Fibroblast of pulmonary artery (primary cell): ENCODE measurements at places on chromosomes 3 and 15.
A peak's percentile ranks its signal among the peaks of the same experiment; 100 is the strongest.

- no peak for DNase-seq
These were observed 129.4 kb upstream of the SNTN start for GRCh38 chr3:63523100-63523499.

DNA sequence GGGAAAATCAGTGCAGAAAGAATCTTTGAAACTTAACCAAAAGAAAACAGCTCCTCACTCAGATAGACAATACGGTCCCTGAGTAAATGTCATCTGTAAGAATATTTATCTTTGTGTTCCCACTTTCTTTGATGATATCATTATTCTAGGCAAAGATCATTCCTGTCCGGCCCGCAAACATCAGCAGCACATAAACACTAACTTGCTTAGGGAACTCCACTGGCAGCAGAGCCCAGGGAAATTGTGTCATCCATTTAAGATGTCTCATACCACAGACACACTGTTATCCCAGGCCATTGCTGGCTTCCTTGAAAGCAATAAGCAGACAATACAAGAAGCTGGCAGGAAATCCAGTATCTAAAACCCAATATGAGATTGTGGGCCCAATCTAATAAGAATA lies 20.1 kb upstream of the CD96 start:
- peak; percentile 59 for DNase-seq

DNA sequence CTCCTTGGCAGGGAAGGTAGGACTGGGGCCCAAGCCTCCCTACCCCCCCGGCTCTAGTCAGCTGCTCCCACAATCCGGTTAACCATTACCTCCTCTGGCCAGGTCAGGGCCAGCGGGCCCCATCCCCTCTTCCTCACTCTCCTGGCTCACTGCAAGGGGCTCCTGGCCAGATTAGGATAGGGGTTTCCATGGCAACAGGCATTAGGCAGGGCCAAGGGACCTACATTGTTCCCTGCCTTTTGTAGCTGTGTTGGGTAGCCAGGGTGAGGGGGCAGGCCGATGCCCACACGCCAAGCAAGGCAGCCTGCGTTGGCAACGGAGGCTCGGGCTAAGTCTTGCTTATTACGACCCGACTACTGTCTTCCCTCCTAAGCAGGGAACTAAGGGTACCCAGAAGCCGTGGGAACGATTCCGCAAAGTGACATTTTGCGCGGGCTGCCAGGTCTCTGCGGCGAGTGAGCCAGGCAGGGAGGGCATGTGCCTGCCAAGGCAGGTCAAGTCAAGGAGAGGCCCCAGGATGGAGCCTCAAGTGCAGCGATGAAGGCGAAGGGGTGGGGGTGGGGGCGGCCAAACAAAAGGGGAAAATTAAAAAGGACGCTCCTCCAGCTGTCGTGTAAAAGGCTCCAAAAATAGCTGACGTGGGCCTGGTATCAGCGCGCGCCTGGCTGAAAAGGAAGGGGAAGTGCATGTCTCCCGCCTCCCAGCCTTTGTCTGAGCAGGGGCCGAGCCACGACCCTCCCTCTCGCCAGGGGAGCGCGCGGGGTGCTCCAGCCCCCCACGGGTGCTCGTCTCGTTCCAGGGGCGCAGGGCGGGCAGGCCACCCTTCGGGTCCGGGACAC lies 919 bp downstream of the IDH2 start:
- no peak for DNase-seq

GRCh38 chr3:189202106-189202505 lies 30.3 kb downstream of the TPRG1 start:
- DNase-seq = no peak

DNA sequence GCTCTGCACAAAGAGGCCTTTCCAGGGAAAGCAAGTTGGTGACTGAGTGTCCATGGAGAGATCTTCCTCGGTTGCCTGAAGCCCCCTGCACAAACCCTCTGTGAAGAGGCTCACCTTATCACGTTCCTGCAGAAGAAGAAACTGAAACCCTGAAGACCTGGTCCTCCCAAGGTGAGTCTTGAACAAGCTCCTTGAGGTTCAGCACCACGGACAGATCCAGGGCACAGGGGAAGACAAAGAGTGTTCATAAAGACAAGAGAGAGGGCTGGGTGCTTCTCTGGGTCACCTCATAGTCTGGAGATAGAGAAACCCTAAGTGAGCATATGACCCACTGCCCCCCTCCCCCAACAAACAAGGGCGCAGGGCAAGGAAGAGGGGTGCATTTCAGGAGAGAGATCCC lies 21.7 kb upstream of the TBC1D21 start:
- DNase-seq = peak; percentile 81

- DNase-seq = peak; percentile 84
These were observed 274.1 kb downstream of the OTOL1 start for GRCh38 chr3:161770484-161771386.
